Astrocyte (in vitro differentiated cells and primary cell): ENCODE measurements at places on chromosomes 5 and 9.
A peak's percentile ranks its signal among the peaks of the same experiment; 100 is the strongest.

GRCh38 chr9:137006116-137007003, 10.0 kb upstream of the CLIC3 start:
- DNase-seq: peak; percentile 35

DNA sequence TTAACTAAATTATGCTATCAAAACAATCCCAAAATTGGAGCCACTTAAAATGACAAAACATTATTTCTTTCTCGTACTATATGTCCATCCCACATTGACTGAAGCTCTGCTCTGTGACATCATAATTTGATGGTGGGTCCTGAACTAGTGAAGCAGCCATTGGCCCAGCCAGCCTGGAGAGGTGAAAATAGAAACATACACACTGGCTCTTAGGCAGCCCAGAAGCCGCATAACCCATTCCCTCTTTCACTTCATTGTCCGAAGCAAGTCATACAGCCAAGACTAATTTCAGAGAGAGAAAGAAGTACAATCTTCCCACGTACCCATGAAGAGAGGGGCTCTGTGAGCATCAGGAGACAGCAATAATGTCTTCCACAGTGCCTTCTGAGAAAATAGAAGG, 342.5 kb downstream of the NFIB start:
- DNase-seq: no peak

GRCh38 chr9:109414125-109414785, 83.9 kb downstream of the PTPN3 start:
- no peak for DNase-seq

DNA sequence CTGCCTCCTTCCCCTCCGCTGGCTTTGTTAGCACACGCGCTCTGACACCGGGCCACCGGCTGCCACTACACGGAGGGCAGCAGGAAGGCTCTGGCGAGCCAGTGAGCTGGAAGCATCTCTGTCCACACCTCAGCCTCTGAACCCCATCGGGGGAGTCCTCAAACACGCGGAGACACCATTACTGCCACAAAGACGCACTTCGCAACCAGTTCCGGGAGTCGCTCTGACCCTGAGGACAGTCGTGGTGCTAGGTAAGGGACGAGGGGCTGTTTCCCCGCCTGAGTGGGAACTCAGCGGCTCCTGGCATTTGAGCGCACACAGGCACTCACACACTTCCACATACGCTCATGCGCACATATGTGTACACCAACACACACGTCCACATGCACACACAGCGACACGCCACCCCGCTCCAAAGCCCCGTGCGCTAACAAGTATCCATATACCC, 160.0 kb downstream of the C9orf152 start:
- no peak for DNase-seq

DNA sequence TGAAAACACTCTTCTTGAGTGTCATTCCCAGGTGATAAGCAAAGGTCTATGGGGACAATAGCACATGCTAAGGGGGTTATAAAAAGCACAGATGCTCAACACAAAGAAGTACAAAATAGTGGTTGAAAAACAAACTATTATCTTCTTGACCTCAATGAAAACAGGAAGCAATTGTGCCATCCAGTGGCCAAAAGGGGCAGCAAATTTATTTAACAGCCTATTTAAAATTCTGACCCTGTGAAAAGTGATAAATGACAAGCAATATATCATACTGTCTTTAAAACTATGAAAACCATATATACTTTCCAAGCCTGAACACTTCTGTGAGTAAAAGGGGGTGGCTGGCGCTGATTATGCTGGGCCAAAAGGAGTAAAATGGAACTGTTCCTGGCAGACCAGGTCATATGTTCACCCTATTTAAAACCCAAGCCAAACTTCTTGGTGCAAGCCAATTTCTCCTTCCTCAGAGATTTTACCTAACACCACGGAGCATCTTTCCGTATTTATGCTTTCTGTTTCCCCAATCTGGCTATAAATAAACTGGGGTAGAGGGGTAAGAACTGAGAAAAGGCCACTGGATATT, 29.7 kb downstream of the TEX10 start:
- DNase-seq: peak; percentile 23

DNA sequence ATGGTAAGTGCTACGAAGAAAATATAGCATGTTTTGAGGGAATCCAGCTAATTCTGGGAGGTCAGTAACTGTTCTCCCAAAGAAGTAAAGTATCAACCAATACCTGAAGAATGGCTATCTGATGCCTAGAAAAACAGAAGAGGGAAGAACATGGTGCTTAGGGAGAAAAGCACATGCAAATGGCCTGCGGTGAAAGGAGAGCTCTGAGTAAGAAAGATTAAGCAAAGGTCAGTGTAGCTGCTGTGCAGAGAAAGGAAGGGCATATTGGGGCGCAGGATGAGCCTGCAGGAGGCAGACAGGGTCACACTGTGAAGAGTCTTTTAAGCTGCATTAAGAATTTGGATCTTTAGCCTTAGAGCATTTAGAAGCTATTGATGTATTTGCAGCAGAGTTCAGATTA, 11.0 kb downstream of the ADRB2 start:
- DNase-seq: no peak

- DNase-seq: no peak
These were observed 21.3 kb downstream of the TLR4 start for GRCh38 chr9:117725426-117725887.
